ENCODE measurements at places on chromosomes 12 and 14.

DNA sequence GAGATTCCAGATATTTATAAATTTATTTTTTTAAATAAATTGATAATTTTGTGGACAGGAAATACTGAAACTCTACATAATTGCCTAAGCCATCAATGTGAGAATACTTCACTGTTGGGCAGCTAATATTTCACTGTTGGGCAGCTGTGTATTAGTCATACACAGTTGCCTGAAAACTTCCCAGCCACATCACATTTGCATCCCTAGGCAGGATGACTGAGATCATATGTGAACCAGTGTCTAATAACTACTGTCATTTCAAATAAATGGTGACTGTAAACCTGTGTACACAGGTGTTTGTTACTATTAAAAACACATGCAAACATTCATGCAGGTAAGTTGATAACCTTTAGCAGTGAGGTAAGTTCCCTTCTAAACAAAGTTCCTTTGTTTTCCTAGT is 43.9 kb downstream of the TMTC3 start:
- no peak for DNase-seq

GRCh38 chr12:115569345-115570068 is 708.0 kb downstream of the MED13L start:
- DNase-seq, result no peak

- DNase-seq, result no peak
Observed at GRCh38 chr12:50918584-50919316, 33.6 kb upstream of the HIGD1C start.

GRCh38 chr12:74509886-74510285 is 27.7 kb upstream of the ATXN7L3B start:
- DNase-seq, result no peak

DNA sequence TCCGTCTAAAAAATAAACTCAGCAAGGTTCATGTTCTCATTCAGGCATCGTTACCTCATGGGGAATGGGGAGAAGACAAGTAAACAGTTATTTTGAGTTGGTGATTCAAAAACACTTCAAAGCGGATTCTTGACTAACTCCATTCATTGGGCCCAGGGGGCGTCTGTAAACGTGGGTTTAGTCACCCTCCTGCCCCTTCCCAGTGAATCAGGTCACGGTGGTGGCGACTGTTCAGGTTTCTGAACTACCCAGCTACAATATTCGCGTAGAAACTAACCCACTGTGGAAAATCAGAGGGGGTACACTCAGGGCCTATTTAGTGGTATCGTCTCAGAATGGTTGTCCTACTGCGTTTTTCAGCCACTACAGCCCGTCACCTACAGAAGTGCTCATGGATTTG is 15.2 kb downstream of the OR6S1 start:
- no peak for DNase-seq
